Immature natural killer cell (primary cell): ENCODE measurements at places on chromosomes 2 and 18.
A peak's percentile ranks its signal among the peaks of the same experiment; 100 is the strongest.

DNA sequence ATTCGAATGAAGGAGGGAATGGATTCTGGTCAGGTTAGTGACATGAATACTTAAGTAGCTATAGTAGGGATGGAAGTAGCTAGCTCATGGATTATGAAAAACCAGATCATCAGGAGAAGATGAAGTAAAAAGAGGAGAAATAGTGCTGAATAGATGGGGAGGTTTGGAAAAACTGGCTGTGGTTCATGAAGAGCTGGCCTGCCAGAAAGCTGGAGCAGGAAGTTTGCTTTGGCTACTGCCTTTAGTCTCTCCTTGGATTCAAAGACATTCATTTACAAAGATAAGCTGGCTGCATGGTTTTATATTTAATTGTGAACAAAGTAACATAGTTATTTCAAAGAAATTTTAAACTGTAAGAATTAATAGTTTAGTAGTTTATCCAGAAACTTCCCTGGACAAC, 567.0 kb downstream of the RIT2 start:
- DNase-seq, result no peak

DNA sequence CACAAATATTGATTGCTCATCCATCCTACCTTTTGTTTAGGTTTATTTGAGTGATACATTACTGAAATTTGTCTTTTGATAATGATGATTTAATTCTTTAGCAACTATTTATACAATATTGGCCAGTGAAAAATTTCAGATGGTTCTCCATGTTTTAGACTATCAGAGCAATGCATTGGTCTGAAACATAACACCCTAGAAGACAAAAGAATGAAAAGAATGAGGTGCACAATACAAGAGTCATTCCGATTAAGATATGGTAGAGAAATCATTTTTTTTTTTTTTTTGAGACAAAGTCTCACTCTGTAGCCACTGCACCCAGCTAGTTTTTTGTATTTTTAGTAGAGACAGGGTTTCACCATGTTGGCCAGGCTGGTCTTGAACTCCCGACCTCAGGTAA, 197.4 kb upstream of the FAM98A start:
- no peak for DNase-seq

DNA sequence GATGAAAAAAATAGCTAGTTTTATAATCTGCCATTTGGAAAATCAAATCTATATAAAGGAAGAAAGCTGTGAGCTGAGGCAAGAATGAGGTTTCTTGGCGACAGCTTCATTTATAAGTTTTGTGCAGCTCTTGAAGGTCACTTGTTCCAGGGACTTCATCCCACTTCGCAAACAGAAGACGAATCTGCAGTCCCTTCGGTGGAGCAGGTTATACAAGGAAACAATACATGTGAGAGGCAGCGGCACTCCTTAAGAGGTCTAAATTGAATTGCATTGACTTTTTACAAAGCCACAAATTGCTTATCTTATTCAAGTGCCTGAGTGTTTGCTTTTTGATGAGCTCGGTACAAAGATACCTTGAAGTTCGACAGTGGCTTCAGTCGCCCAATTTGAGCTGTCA, 72.2 kb downstream of the C1QL2 start:
- no peak for DNase-seq

DNA sequence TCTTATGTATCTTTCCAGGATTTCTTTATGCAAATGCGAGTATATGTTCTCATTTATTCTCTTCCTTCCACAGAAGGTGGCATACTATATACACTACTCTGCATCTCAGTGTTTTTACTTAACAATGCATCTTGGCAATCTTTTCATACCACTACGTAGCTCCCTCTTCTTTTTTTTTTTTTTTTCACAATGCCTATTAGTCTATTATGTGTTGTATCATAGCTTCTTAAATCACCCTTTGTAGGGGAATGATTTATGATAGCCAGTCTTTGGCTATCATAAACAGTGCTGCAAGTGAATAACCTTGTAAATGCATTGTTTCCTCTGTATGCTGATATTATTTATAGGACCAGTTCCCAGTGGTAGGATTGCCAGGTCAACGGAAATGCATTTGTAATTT, 204.2 kb downstream of the BABAM2 start:
- DNase-seq, result no peak

DNA sequence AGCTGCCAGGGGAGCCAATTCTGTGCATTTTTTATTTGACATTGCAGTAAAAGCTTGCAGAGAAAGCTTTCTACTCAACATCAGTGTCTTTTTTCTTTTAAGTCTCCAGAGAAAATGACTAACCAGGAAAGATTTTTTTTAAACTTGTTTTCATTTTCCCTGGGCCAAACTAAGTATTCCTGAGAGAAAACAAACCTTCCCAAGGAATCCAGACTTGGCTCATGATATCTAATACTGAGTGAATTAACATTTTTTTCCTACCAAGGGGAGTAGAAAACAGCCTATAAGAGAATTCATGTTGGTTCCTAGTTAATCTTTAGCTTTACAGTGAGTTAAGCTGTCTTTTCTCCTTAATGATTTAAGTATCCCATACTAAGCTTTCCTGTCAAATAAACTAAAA, 46.7 kb downstream of the DAPL1 start:
- DNase-seq, result no peak

- no peak for DNase-seq
Measured at GRCh38 chr2:57543211-57543610, 503.4 kb upstream of the VRK2 start.

GRCh38 chr2:77149565-77149964, 372.6 kb downstream of the LRRTM4 start:
- DNase-seq, result no peak

DNA sequence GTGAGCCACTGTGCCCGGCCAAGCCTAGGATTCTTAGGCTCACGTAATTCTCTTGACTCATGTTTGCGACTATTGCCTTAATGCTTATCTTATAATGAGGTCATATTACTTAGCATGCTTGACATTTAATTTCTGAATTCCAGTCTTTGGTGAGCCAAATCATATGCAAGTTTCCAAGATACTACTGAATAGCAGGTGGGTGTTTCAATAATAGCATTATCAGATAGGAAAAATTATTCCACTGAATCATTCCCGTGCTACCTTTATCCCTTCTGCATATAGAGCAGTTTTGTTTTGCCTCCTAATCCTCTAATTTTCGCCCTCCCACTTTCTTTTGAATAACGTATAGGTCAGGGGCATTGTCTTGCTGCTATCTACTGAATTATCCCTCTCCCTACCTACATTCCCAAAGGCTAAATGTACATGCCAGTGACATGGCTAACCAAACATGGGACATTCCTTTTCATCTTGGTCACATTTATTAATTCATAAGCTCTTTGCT, 4.9 kb downstream of the DAW1 start:
- no peak for DNase-seq

- DNase-seq, result no peak
Measured at GRCh38 chr18:70135604-70136003, 69.9 kb downstream of the RTTN start.

DNA sequence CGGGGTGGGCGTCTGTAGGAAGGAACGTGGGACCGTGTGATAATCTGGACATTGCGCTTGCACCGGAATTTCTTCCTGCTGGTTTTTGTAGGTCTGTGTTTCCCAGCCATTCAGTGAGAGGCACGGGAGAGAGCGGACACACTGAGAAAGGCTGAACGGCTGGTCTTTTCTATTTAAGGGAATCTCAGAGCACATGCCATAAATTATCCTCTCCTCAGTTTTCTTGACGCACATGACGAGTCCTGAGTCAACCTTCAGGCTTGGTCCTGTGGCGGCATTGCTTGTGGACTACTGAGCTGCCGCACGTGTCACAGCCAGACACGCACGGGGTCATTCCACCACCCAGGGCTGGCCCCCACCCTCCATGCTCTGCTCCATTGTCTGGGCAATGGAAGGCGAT, 519.3 kb upstream of the ID2 start:
- no peak for DNase-seq

DNA sequence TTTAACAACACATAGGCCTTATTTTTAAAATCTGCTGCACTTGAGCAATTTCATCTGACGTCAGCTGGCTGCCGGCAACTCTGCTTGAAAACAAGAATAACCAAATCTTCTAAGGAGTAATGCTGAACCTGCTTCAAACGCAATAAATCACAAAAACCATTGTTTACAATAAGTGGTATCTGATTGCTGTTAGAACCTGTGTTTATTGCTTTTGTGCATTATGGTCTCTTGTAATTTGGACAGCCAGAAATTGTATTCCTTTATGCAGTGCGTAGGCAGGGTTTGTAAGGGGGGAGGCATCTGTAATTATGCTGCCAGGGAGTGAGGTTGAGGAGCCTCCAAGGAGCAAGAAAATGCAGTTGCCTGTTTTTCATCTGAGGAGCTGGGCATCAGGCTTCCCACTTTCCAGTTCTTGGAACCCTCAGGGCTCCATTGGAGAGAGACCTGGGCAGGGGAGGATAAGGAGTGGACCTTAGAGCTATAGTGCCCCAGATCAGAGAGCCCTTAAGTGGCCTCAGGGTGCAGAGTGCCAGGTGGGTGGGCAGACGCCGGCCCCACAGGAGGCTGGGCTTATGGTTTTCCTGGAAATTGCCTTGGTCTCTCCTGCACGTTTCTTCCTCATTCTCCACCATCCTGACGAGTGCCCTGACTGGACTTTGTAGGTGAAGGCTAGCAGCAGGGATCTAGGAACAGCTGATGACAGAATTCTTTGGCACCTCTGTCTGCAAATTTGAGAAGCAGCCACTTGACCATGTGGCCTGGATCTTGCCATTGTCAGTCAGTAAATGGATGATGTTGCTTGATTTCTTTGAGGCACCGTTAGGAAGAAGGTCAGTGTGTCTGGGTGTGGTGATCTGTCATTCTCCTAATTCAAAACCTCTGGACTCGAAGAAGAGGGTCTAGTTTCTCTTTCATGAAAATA, 129.2 kb downstream of the KLHL29 start:
- DNase-seq, result no peak

- no peak for DNase-seq
Measured at GRCh38 chr2:23454501-23455120, 69.6 kb downstream of the KLHL29 start.

- no peak for DNase-seq
Measured at GRCh38 chr18:10239103-10239502, 215.3 kb upstream of the APCDD1 start.

GRCh38 chr2:162153608-162154224, 1.7 kb upstream of the GCG start:
- DNase-seq, result peak; percentile 24

DNA sequence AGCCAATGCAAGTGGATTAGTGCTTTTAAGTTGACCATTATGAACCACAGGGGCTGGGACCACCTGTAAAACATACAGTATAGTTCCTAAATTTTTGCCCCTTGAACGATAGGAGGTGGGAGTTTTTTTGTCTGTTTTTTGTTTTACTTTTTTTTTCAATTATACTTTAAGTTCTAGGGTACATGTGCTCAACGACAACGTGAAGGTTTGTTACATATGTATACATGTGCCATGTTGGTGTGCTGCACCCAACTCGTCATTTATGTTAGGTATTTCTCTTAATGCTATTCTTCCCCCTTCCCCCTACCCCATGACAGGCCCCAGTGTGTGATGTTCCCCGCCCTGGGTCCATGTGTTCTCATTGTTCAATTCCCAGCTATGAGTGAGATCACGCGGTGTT, 1797.9 kb upstream of the PIK3C3 start:
- DNase-seq, result no peak

- DNase-seq, result no peak
Measured at GRCh38 chr2:65744477-65745200, 312.2 kb upstream of the SPRED2 start.
